ENCODE measurements at places on chromosomes 11 and 22.

DNA sequence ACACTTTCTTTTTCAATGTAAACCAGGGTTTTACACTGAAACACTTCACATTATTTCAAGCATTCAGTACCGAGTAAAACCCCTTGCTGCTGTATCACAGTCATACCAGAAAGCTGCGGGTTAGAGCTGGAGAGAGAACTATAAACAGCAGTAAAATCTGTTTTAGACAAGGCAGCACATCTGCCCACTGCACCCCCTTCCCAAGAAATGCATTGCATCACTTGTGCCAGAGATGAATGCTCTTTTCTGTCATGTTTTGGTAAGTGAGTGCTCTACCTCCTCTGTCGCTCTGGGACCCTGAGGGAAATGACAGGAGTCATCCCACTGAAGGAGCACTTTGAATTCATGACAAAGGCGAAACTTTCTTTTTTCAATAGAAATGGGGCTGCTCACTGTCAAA, 107.2 kb downstream of the MAML2 start:
- peak; percentile 69 for DNase-seq

DNA sequence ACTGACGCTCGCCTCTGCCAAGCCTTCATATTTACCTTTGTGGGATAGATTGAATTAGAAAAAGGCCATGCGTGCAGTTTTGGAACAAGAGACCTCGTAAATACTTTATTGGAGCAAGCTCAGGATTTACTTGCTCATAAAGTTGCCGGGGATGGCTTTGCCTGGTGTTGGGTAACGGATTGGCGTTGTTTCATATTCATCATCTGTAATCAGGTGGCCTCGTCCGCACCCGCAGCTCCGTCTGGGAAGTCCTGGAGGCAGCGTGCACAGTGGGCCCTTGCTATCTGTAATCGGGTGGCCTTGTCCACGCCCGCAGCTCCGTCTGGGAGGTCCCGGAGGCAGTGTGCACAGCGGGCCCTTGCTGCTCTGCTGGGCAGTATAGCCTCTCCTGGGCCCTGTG, 1209.3 kb downstream of the BRD1 start:
- DNase-seq = no peak

DNA sequence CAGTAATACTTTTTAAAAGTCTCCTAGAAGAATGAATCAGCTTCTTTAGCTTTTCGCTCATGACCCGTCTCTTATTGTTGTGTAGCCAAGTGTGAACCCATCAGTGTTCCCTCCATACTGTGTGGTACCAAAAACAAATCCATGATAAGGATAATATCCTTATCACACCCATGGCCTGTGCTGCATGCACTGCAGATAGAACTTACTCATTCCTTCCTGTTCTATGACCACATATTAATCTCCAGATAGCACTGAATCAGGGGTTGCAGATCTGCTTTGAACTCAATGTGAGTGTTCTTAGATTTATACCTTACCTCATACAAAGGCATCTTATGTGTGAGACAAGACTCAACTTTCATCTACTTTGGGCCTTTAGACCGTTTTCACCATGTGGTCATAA, 373.4 kb downstream of the JRKL start:
- no peak for DNase-seq

- no peak for DNase-seq
These were observed 6.6 kb upstream of the NLRP10 start for GRCh38 chr11:7971846-7972245.

- no peak for DNase-seq
These were observed 14.8 kb downstream of the PIWIL4 start for GRCh38 chr11:94581926-94582325.

GRCh38 chr11:11146830-11147229, 206.2 kb downstream of the CSNK2A3 start:
- no peak for DNase-seq
